HFFc6 (cell line): ENCODE measurements at places on chromosomes 2 and 18. TPM values are rescaled to one million over a fixed set of nuclear protein-coding genes. Genes with fewer than 3 reads are reported as not detected.

DNA sequence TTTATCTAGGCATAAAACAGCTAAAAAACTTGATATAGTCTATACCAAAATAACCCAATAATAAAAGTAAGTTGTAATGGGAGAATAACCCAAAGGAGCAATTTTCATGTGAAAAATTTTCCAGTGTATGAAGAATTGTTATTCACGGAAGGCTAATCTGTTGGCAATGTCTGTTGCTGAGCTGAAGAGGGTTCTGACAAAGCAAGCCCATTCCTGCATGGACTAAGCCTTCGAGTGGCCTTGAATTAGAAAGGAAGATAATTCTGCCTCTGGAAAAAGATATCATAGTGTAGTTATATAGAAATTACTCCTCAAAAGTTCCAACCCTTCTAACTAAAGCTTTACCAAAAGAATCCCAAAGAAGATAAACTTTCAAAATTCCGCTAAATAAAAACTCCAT lies 101.5 kb downstream of the MAP2 start:
- peak overlapping the region; percentile 77 for H3K27ac ChIP-seq
- H3K36me3 ChIP-seq = no peaks in the 10 kb centered on the region
- H3K4me3 ChIP-seq = peak overlapping the region; percentile 68
- DNase-seq = no peak
- H3K4me1 ChIP-seq = peaks cover 31% of the 10 kb centered on the region
- H3K27me3 ChIP-seq = no peaks in the 10 kb centered on the region

DNA sequence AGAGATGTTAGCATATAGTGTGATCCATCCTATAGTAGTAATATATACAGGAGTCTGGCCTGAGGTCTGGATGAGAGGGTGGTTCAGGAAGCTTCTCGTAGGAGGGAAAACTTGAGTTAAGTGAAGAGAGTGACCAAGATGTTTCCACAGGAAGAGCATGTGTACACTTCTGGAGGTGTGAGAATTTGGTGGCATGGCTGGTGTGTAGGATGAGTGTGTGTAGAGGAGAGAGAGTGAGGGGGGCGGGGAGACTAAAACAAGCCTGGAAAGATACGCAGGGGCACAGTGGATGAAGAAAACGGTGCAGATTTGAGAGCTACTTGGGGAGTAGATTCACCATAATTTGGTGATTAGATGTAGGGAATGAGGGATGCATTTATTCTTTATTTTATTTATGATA lies 43.5 kb upstream of the CTLA4 start:
- no peak overlapping the region for H3K27ac ChIP-seq
- H3K27me3 ChIP-seq = peaks cover 21% of the 10 kb centered on the region

The CRYBA2 gene
- total RNA-seq = not detected in 3 replicates

- no peak within 1 kb of the TSS for H3K27ac ChIP-seq
- DNase-seq = no peak
- no peak within 1 kb of the TSS for H3K4me3 ChIP-seq
- no peaks in the 10 kb centered on the region for H3K4me1 ChIP-seq
- peaks cover 16% of the 10 kb centered on the region for H3K27me3 ChIP-seq
These were observed at the start of gene LRRTM1 for GRCh38 chr2:80303909-80304837. Gene LRRTM1 (minus strand): TSS chr2:80304752. CDS start chr2:80303819, 933 bp downstream.

DNA sequence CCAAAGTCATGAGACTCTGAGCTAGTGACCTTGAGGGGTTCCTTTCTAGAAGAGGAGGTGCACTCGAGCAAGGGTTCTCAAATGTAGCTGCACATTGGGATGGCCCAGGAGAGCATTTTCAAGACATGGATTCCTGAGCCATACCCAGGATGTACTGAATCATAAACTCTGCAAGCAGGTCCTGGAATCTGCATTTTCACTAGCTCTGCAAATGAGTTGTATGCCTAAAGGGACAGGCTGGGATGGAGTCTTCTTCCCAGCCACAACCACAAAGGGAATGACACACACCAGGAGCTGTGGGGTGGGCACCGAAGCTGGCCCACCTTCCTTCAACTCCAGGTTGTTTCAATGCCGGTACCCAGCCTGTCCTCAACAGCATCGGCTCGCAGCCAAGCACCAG lies 90.6 kb downstream of the GALNT14 start:
- H3K27me3 ChIP-seq = no peaks in the 10 kb centered on the region
- no peaks in the 10 kb centered on the region for H3K36me3 ChIP-seq
- H3K4me1 ChIP-seq = no peaks in the 10 kb centered on the region
- no peak overlapping the region for H3K27ac ChIP-seq
- DNase-seq = no peak
- H3K4me3 ChIP-seq = no peak overlapping the region

The CXCR1 gene
- total RNA-seq = not detected in 3 replicates

The SPDYA gene
- total RNA-seq = 0.21 to 0.48 TPM (median 0.45 TPM) in 3 replicates

DNA sequence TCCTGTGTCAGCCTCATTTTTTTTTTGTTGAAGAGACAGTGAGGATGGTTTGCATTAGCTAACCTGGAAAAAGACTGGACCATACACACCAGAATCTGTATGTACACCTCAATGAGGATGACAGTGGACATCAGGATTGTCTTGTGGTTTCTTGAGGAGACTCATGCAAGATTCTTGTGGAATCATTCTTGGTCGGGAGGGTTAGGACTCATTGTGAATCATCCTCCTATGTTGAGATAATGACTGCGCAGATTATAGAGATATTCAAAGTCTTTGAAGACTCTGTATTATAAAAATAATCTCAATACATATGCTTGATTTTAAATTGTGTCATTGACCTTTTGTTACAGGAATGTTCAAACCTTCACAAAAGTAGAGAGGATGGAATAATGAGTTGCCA lies 49.1 kb upstream of the DOCK10 start:
- peak overlapping the region; percentile 63 for H3K4me3 ChIP-seq
- H3K27ac ChIP-seq = peak overlapping the region; percentile 95
- H3K27me3 ChIP-seq = no peaks in the 10 kb centered on the region
- DNase-seq = peak; percentile 98

- H3K4me1 ChIP-seq = peaks cover 68% of the 10 kb centered on the region
- DNase-seq = peak; percentile 91
- H3K27me3 ChIP-seq = no peaks in the 10 kb centered on the region; the same call in 1 of the 2 replicates
- peak overlapping the region; percentile 43 for H3K4me3 ChIP-seq
These were observed 125.7 kb upstream of the EPAS1 start for GRCh38 chr2:46171411-46171953.

The NTSR2 gene
- total RNA-seq = not detected in 2 replicates

GRCh38 chr2:20649576-20649975 lies 1.3 kb downstream of the HS1BP3 start:
- H3K27me3 ChIP-seq = peaks cover 9% of the 10 kb centered on the region
- no peaks in the 10 kb centered on the region for H3K36me3 ChIP-seq
- H3K27ac ChIP-seq = peak overlapping the region; percentile 6; the same call in 1 of the 2 replicates
- H3K4me1 ChIP-seq = peaks cover 37% of the 10 kb centered on the region
- peak; percentile 10 for DNase-seq

The CCDC141 gene
- not detected in 2 replicates for total RNA-seq

DNA sequence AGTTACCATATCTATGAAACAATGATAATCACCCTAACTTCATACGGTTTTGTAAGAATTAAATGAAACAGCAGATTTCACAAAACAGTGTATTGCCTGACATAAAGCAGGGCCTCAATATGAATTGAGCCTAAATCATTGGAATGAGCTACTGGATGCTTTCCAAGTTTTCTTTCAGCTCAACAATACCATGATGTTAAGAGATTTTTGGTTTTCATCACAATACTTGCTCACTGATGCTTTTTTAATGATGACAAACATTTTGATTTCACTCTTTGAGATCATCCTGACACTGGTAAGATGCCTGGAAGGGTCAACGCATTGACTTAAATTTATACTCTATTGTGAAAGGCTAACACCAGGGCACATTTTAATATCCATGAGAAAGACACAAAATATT lies 377.5 kb downstream of the ZNF521 start:
- DNase-seq = no peak
- no peaks in the 10 kb centered on the region for H3K4me1 ChIP-seq
- no peak overlapping the region for H3K27ac ChIP-seq
- H3K36me3 ChIP-seq = no peaks in the 10 kb centered on the region

The CYP27A1 gene
- 0.13 TPM in 1 of 3 replicates, not detected in the others for total RNA-seq

The CYTIP gene
- total RNA-seq = not detected in 3 replicates

The FAM161A gene
- 1.3 to 2.2 TPM (median 1.7 TPM) in 3 replicates for total RNA-seq

The TRIM43 gene
- total RNA-seq = not detected in 3 replicates

The FHOD3 gene
- 31.5 and 60.3 TPM in 2 replicates for total RNA-seq

DNA sequence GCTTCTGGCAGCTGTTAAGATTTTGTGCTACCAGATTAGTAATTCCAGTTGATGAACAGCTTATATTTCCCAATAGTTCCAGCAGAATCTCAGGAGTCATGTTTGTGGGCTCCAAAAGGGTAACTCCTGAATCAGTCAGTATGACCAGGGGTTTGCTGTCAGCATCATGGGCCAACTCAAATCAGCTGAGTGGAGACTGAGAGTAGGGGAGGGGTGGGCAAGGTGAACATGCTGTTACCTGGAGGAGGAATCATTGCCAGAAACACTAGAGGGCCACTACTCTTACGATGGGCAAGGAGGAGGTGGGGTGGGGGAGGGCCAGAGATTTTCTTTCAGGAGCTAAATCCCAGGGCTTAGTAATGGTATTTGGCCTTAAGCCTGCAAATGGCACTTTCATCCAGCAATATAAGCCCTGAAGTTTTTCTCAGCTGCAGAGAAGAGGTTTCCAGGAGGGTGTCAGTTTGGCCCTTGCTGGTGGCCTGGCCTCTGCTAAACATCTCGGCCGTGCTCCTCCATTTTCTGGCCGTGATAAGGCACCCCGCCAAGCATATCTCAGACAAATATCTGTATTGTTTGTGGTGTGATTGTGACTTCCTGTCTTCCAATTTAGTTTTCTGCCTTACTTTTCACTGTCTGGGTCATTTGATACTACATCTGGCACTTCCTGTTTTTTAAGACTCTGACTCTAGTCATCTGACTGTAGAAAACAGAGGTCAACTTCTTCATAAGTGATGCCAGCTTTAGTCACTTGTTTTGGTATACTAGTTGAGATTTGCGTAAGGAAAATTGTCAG lies 120.5 kb upstream of the CXCR4 start:
- H3K4me1 ChIP-seq = no peaks in the 10 kb centered on the region
- no peaks in the 10 kb centered on the region for H3K36me3 ChIP-seq
- no peaks in the 10 kb centered on the region; the same call in 1 of the 2 replicates for H3K27me3 ChIP-seq
- H3K4me3 ChIP-seq = no peak overlapping the region
- H3K27ac ChIP-seq = no peak overlapping the region

The POTEE gene
- 0.27 to 0.30 TPM (median 0.28 TPM) in 3 replicates for total RNA-seq

The RBFA gene
- total RNA-seq = 25.9 to 30.3 TPM (median 27.4 TPM) in 3 replicates

DNA sequence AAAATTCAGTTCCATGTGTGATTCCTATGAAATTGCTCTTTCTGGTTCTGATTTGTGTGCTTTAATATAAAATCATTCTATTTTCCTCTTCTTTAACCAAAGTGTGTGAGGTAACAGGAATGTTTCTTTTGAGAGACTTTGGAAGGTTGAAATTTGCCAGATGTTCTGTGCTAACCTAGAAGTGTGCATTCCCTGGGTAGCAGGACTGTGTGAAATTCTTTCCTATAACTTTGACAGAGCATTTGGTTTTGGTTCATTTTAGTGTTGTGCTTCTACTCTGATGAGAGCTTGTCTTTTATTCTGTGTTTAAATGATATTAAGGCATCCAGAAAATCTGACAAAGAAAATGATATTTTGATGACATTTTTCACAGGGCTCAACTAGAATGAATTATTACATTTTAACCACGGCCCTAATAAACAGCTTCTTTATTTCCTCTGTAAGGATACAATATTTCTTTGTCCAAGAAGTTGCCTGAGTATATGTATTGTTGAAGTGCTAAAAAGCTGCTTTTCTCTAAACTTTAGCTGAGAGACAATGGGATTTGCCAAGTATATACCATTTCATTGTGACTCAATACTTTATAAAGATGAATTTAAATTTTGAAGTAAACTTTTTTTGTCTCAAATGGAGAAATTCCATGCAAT lies 34.7 kb upstream of the DLX1 start:
- H3K27me3 ChIP-seq = no peaks in the 10 kb centered on the region
- H3K4me3 ChIP-seq = no peak overlapping the region
- H3K36me3 ChIP-seq = no peaks in the 10 kb centered on the region

- H3K27me3 ChIP-seq = no peaks in the 10 kb centered on the region
- H3K4me1 ChIP-seq = no peaks in the 10 kb centered on the region
- no peak for DNase-seq
- H3K36me3 ChIP-seq = no peaks in the 10 kb centered on the region
- H3K27ac ChIP-seq = no peak overlapping the region
These were observed 237.6 kb downstream of the THSD7B start for GRCh38 chr2:137002896-137003295.

DNA sequence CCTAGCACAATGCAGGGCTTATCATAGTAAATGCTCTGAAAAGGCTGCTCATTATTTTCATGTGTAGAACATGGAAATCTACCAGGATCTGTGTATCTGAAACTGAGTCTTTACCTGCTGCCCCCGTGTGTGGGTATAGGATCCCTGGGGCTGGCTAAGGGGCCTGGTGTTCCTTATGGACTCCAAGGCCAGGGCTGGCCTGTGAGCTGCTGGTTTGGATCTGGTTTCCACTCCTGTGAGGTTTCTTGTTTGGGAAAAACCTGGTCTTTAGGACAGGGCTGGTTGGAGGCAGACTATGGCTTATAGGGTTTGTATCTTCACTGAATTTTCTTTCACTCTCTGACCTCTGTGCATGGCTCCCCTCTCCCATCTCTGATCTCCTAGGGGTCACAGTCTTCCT lies 80.8 kb downstream of the DYSF start:
- H3K4me1 ChIP-seq = peaks cover 29% of the 10 kb centered on the region
- no peak overlapping the region for H3K27ac ChIP-seq
- H3K36me3 ChIP-seq = no peaks in the 10 kb centered on the region
- peaks cover 22% of the 10 kb centered on the region for H3K27me3 ChIP-seq
- H3K4me3 ChIP-seq = no peak overlapping the region
- DNase-seq = no peak

DNA sequence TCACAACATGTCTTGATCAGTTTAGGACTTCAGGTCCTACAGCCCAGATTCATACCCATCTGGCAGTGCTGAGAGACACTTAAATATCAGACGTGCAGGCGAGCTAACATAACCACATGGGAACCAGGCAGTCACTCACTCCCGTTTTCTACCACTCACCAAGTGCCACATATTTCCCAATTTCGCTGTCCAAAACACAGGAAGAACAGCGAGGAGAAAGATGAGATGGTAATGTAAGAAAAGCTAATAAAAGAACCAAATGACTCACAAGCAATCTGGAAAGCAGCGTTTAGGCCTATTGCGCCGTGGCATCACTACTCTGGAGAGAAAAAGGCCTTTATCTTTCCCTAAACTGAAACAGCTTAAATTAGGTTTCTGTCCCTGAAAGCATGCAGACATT lies 647.8 kb upstream of the SLC39A10 start:
- H3K4me3 ChIP-seq = no peak overlapping the region
- H3K27ac ChIP-seq = no peak overlapping the region
- no peaks in the 10 kb centered on the region for H3K27me3 ChIP-seq
- no peaks in the 10 kb centered on the region for H3K36me3 ChIP-seq
- DNase-seq = no peak
- H3K4me1 ChIP-seq = no peaks in the 10 kb centered on the region

DNA sequence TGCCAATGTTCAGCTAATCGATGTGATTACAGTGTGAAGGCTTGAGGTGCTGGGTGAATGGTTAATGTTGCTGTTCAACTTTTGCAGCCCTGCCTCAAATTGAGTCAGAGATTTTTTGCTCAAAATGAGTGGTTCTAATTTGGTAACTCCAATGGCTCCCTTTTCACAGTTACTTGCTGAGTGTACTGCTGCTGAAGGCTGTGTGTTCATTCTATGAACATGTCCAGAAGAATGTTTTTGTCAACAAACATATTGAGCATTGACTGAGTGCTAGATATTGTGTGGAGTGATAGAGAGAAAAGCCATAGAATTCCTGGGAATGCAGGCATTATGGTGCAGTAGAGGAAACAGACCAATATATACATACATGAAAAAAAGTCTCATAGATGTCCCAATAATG lies 39.0 kb upstream of the TCF4 start:
- no peaks in the 10 kb centered on the region for H3K36me3 ChIP-seq
- no peaks in the 10 kb centered on the region for H3K27me3 ChIP-seq
- no peak for DNase-seq
- no peak overlapping the region for H3K4me3 ChIP-seq
- no peak overlapping the region for H3K27ac ChIP-seq
